GM12891 (cell line): ENCODE measurements at places on chromosomes 2 and 18.
A peak's percentile ranks its signal among the peaks of the same experiment; 100 is the strongest.

- no peak for DNase-seq
Observed at GRCh38 chr2:41771710-41772109, 276.1 kb upstream of the PKDCC start.

- DNase-seq: no peak
Observed at GRCh38 chr2:157989227-157989626, 112.4 kb upstream of the UPP2 start.

DNA sequence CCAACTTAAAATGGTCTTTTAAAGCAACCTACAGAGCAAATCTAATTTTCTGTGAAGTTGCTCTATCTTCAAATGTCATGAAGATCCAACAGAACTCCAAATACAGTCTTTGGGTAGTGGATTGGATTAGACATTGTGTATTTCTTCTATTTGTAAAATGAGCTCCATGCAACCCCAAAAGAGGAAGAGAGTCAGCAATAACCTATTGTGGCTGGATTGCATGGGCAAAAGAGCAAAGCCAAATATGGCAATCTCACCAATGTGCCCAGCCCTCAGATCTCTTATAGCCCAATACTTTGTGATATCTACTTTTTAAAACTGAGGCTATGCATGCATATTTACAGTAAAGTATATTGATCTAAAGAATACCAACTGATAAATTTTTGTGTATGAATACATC lies 146.3 kb downstream of the TXNL1 start:
- no peak for DNase-seq

DNA sequence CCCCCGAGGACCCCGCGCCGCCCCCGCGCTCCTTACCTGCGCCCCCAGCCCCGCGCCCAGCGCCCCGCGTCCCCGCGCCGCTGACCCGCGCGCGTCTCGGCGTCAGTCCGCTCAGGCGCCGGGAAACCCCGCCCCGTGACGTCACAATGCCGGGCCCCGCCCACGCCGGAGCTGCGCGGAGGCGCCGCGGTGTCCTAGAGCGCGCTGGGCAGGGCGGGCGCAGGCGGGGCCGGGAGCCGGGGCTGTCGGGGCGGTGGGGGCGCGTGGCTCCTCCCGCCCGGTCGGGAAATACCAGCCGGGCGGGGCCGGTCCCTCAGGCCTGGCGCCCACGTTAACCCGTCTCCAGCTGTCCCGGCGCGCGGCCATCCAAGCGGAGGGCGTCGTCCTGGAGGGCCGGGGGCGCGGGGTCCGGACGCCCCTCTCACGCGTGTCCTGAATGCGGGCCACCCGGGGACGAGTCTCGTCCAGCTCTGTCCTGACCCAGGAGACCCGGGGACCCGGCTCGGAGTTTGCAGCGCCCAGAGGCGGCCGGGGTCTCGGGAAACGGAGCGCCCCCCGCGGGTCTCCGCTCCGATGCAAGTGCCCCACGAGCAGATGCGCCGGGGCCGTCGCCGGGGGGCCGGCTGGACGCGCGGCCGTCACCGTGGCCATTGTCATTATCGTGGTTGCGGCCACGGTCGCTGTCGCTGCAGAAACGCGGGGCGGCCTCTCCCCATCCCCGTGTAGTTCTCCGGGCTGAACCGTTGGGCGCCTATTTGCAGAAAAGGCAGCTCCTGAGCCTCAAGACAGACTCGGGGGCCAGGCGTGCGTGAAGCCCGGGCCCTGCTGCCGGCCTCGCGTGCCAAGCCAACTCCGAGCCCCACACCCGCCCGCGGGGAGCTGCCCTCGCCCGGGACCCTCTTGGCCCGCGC lies at the start of gene SLC66A2:
TSS of gene SLC66A2 (minus strand) at position 109 of the 911 bp plus-strand sequence. CDS start 727 bp downstream, outside the sequence.
- peak; percentile 95 for DNase-seq
